ENCODE measurements at places on chromosomes 5 and 9. TPM values are rescaled to one million over a fixed set of nuclear protein-coding genes. Genes with fewer than 3 reads are reported as not detected.

The GRAMD2B gene
- total RNA-seq: 1.3 TPM

The LIX1 gene
- not detected for total RNA-seq

The GARNL3 gene
- 2.6 TPM for total RNA-seq

The N4BP3 gene
- 28.1 TPM for total RNA-seq

The CKMT2 gene
- not detected for total RNA-seq
